ENCODE measurements at places on chromosomes 12 and 14.

DNA sequence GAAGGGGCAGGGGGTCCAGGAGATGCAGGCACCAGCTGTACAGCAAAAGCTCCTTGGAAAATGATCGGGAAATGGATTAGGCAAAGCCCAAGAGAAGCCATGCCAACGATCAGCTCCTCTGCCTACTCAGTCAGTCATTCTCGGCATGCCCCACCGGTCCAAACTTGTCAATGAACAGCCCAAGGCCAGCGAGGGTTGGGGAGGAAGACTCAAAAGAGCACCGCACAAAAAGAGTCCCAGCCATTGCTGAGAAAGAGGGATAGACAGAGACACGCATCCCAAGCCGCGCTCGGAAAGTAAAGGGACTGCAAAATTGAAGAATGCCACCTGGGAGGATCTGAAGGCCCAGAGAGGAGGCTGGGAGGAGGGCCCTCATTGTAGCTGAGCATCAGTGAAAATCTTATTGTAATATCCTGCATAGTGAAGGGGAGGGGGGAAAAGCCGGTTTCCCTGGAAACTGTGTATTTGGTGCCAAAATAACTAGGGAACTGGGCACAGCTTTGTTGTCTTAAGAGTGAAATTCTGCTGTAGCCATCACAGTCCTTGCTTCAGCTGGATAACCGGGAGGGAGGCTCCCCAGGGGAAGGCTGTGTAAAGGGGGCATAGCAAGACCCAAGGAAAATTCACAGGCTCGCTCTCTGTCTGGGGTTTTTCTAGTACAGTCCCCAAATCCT is 4.7 kb downstream of the KDM2B start:
- no peak for DNase-seq

DNA sequence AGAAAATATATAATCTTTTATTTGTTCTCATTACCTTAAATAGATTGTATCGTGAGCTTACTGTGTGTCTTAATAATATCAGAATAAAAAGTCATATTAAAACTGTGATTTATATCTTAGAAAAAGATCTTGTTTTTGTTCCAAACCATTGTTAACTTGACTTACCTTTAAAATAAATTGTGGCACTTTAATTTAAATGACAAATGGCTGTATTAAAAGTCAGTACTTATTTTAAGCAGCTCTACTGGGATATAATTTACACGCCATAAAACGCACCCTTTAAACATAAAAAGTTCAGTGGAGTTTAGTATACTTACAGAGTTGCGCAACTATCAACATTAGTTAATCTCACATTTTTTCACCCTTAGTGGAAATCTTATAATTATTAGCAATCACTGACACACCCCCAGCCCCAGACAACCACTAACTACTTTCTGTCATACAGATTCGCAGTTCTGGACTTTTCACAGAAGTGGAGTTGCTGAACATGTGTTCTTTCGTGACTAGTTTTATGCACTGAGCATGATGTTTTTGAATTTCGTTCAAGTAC is 311.7 kb downstream of the ACSS3 start:
- no peak for DNase-seq

DNA sequence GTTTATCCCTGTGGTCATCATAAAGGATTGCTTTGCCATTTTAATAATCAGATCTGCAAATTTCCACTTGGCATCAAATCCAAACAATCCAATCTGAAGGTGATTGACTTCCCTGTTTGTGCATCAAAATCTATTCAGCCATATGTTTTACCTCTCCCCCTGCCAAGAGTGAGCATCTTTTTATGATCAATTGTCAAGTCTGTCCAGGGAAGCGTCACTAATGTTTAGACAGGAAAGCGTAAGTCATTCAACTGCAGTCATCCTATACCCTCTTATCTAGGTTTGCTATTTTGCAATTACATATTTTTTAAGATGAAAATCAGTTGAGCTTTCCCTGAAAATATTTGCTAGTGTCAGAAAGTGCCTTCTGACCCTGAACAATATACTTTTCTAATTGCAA is 1224.1 kb upstream of the SEL1L start:
- no peak for DNase-seq

DNA sequence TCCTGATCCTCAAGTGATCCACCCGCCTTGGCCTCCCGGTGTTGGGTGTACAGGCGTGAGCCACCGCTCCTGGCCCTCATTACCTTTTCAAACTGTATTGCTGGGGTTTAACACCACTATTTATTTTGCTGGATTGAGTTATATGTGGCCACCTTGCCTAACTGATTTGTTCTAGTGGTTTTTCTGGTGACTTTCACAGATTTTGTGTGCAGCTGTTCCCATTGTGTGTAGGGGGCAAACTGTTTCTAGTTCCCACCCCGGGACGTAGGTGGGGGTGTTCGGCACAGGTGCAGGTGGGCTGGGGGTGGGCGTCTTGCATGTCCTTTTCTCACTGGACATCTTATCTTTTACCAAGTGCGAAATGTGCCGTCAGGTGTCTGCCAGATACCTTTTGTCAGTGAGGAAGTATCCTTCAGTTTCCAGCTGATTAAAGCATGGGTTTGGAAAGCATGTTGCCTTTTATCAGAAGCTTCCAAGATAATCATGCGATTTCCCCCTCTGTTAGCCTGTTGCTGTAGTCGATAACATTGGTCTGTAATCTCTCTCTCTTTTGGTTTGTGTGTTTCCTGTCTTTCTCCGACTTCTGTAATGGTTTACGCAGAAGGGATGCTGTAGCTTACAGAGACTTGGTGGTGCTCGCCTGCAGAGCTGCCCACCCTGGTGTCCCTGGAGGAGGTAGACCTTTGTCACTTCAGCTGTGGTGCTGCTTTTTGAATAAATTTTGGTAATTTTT is 33.6 kb downstream of the AACS start:
- DNase-seq: no peak

GRCh38 chr12:79935624-79936345 is 888 bp upstream of the PPP1R12A start:
- peak; percentile 54 for DNase-seq

DNA sequence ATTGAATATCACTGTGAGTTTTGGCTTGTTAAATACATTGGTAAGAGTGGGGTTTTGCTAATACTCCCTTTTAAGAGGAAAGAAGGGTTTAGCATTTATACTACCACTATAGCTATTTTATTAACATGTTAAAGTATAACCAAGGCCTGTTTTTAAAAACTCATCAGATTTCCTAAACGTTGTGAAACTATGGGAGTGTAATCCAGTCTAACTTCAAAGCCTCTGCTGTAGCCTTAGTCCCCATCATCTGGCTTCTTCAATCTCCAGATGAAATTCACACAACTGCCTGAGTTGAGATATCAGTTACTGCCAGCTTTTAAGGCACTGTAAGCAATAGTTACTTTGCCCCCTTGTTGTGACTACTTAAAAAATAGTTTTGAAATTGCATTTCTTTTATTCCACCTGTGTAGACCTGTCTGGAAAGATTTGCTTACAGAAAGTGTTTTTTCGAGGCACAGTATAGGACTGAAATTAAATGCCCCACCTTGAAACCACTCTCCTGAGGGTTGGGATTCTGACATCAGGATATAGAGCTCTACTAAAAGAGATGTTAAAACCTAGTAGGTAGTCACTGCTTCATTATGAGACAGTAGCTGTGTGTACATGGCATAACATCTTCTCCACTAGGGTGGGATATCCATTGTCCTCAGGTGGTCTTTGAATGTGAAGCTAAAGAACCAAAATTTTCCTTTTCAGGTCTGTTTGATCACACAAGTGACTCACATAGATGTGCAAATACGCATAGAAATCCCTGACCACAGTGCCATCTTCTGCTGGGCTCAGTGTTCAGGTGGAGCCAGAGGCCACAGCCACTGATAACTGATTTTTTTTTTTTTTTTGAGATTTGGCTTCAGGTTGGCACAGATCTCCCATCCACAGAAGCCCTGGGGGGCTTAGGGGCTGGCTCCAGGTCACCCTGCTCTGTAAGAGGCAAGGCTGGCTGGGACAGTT is 125.5 kb downstream of the DAAM1 start:
- DNase-seq: no peak

DNA sequence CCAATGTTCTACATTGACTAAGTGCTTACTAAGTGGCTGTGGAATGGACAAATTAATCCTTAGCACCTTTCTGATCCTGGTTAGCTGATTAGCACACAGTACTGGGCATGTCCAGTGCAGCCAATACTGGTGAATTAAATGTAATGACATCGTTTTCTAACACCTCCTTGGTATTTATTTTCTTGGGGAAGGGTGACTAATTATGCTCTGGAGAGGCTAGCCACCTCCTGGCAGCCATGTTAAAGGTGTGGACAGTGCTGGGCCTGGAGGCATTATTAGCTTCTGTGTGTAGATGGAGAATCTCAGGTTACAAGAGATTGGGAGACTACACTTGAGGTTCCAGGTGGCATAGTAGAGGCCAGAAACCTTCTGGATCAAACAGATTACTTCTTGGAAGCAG is 230.9 kb upstream of the DDHD1 start:
- DNase-seq: no peak

GRCh38 chr14:91228112-91229004 is 16.1 kb downstream of the GPR68 start:
- no peak for DNase-seq

- no peak for DNase-seq
Observed at GRCh38 chr14:34014936-34015335, 64.1 kb upstream of the EGLN3 start.

DNA sequence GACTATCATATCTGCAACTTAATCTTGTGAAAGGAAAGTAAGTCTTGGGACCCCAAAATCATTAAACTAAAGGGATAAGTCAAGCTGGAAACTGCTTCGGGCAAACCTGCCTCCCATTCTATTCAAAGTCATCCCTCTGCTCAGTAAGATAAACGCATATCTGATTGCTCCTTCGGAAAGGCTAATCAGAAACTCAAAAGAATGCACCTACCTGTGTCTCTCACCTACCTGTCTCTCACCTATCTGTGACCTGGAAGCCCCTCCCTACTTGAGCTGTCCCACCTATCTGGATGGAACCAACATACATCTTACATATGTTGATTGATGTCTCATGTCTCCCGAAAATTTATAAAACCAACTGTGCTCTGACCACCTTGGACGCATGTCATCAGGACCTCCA is 19.9 kb downstream of the SEC23A start:
- no peak for DNase-seq

- DNase-seq: no peak
Observed at GRCh38 chr14:53701108-53701875, 255.3 kb downstream of the BMP4 start.

DNA sequence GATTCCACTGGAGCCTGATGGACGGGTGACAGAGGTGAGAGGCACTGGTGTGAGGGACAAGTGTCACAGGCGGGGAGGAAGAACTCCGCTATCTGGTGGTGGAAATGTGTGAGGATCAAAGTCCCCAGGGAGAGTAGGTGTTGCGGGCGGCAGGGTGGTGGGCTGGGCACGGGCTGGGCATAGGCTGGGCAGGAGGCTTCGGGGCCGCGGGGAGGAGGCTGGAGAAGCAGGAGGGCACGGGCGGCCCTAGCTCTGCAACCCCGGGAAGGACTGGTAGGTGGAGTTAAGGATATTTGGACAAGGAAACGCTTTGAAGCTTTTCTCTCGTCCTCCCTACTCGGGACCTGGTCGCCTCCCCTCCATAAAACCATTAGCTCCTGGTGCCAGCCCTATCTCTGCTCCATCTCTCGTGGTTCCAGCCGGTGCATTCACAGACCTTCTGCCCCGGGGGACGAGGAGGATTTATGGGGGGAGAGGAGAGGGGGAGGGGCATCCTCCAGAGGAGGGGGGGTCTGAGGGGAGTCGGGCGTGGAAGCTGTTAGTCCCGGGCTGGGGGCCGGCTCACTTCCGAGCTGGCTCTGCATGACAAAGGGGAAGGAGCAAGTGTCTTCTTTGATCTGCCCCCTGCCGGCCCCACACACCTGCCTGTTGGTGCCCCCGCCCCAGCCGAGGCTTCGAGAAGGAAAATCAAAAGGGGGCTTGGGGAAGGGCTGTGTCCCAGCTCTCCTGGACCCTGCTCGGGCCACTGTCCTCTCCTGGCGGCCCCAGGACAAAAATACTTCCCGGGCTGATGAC is 504 bp downstream of the WNT5B start:
- peak; percentile 0 for DNase-seq

All from Kasumi-1 (cell line).